ENCODE measurements at places on chromosomes 4 and X.

DNA sequence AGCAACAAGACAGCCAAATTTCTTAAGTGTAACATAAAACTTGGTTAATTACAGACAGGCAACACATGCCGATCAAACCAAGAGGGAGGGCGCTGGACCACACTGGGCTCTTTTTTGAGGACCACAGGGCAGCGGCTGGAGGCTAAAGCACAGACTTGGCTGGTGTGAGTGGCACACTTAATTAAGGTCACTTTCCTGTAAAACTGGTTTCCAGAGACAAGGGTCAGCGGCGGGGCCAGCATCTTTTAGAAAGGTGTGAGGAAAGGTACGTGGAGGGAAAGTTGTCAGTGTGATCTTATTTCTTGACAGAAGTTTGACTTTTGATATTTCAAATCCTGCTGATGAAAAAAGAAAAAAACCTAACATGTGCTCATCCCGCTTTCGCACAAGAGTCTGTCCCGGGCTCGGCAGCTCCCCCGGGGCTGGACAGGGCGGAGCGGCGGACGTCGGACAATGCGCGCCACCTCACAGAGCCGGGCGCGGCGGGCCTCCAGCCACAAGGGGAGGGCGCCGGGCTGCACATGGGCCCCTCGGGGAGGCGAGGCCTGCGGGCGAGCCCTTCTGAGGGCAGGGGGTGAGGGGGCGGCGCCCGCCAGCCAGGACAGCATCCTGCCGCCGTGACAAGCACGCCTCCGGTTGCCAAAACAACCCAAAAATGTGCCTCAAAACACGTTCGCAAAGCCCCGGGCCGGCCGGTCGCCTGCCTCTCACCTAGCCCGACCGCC lies 660 bp upstream of the HSPA4L start:
- no peak for DNase-seq

GRCh38 chr4:104494185-104494584 lies 509 bp downstream of the CXXC4 start:
- DNase-seq = no peak

- DNase-seq = no peak
Measured at GRCh38 chrX:111131572-111131971, 35.6 kb downstream of the PAK3 start.

- DNase-seq = no peak
Measured at GRCh38 chrX:19705196-19705769, 182.1 kb downstream of the SH3KBP1 start.

- DNase-seq = peak; percentile 83
Measured at GRCh38 chr4:37244583-37245390, at the start of gene NWD2. Gene NWD2, plus strand, starts transcription at chr4:37244743. Its CDS starts 325 bp downstream, at chr4:37245068.
